ENCODE measurements at places on chromosomes 6 and 20. TPM values are rescaled to one million over a fixed set of nuclear protein-coding genes. Genes with fewer than 3 reads are reported as not detected.

DNA sequence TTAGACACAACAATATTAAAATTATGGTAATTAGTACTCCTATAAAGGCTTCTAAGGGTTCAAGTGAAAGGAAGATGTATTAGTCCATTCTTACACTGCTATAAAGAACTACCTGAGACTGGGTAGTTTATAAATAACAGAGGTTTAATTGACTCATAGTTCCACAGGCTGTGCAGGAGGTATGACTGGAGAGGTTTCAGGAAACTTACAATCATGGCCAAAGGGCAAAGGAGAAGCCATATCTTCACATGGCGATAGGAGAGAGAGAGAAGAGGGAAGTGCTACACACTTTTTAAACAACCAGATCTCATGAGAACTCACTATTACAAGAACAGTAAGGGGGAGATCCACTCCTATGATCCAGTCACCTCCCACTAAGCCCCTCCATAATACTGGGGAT lies 52.9 kb downstream of the TINAG start:
- no peaks in the 10 kb centered on the region for H3K36me3 ChIP-seq
- no peaks in the 10 kb centered on the region for H3K4me1 ChIP-seq
- H3K4me3 ChIP-seq = no peak overlapping the region
- H3K27ac ChIP-seq = no peak overlapping the region

- peaks cover 23% of the 10 kb centered on the region for H3K4me1 ChIP-seq
- no peaks in the 10 kb centered on the region for H3K27me3 ChIP-seq
- no peak overlapping the region for H3K27ac ChIP-seq
These were observed 2.2 kb downstream of the KAT14 start for GRCh38 chr20:18139832-18140231.

DNA sequence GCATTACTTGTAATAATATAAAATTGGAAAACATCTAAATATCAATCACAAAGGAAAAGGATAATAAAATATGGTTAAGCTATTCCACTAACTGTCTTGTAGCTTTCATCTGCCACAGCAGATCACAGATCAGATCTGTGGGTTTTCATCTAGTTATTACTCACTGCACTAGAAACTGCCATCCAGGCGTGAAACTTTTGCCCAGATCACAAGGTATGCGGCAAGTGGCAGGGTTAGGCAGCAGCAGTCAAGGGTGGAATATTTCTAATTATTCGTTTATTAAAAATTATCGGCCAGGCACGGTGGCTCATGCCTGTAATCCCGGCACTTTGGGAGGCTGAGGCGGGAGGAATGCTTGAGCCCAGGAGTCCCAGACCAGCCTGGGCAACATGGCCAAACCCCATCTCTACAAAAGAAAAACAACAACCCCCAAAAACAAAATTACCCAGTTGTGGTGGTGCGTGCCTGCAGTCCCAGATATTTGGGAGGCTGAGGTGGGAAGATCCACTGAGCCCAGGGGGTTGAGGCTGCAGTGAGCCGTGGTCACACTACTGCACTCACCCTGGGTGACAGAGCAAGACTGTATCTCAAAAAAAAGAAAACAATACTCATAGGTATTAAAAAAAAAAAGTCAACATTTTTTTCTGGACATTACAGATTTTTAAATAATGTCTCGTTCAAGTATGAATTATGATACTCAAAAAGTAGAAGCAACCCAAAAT lies 32.1 kb downstream of the BEND3 start:
- peaks cover under 1% of the 10 kb centered on the region for H3K4me1 ChIP-seq
- H3K27ac ChIP-seq = no peak overlapping the region
- H3K4me3 ChIP-seq = no peak overlapping the region
- H3K27me3 ChIP-seq = no peaks in the 10 kb centered on the region
- peaks cover 15% of the 10 kb centered on the region for H3K36me3 ChIP-seq
- DNase-seq = no peak

DNA sequence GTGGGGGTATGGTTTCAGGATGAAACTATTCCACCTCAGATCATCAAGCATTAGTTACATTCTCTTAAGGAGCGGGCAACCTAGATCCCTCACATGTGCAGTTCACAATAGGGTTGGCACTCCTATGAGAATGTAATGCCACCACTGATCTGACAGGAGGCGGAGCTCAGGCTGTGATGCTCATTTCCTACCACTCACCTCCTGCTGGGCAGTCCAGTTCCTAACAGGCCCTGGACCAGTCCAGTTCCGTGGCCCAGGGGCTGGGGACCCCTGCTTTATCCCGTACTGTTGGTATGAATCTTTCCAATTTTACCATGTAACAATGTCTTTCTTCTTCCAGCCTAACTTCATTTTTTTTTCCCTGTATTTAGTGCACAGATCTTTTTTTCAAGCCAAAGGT lies 94.9 kb downstream of the OGFRL1 start:
- H3K27me3 ChIP-seq = no peaks in the 10 kb centered on the region
- DNase-seq = no peak
- no peak overlapping the region for H3K4me3 ChIP-seq
- peaks cover 17% of the 10 kb centered on the region for H3K36me3 ChIP-seq
- H3K4me1 ChIP-seq = peaks cover 40% of the 10 kb centered on the region

The ATAT1 gene
- 17.3 TPM for total RNA-seq

The MCM3 gene
- total RNA-seq = 32.1 TPM

The VTA1 gene
- 43.3 TPM for total RNA-seq

The PXMP4 gene
- total RNA-seq = 2.1 TPM

The PANK2 gene
- total RNA-seq = 54.2 TPM
